ENCODE measurements at places on chromosomes 6 and 20.

- peak; percentile 22 for DNase-seq
Observed at GRCh38 chr20:34190679-34191090, 50.5 kb upstream of the ASIP start.

DNA sequence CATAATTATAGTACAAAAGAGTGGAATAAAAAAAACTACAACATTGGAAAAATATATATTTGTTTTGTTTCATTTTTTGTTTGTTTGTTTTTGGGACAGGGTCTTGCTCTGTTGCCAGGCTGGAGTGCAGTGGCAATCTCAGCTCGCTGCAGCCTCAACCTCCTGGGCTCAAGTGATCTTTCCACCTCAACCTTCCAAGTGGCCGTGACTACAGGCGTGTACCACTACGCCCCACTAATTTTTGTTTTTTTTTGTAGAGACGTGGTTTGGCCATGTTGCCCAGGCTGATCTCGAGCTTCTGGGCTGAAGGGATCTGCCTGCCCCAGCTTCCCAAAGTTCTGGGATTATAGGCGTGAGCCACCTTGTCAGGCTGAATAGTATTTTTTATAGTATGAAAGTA lies 41.4 kb upstream of the SH3BGRL2 start:
- no peak for DNase-seq

- no peak for DNase-seq
Observed at GRCh38 chr20:48051794-48052474, 266.7 kb upstream of the SULF2 start.

GRCh38 chr6:157121897-157122296 lies 201.4 kb downstream of the TMEM242 start:
- no peak for DNase-seq

GRCh38 chr6:347232-347631 lies 44.3 kb upstream of the IRF4 start:
- no peak for DNase-seq

DNA sequence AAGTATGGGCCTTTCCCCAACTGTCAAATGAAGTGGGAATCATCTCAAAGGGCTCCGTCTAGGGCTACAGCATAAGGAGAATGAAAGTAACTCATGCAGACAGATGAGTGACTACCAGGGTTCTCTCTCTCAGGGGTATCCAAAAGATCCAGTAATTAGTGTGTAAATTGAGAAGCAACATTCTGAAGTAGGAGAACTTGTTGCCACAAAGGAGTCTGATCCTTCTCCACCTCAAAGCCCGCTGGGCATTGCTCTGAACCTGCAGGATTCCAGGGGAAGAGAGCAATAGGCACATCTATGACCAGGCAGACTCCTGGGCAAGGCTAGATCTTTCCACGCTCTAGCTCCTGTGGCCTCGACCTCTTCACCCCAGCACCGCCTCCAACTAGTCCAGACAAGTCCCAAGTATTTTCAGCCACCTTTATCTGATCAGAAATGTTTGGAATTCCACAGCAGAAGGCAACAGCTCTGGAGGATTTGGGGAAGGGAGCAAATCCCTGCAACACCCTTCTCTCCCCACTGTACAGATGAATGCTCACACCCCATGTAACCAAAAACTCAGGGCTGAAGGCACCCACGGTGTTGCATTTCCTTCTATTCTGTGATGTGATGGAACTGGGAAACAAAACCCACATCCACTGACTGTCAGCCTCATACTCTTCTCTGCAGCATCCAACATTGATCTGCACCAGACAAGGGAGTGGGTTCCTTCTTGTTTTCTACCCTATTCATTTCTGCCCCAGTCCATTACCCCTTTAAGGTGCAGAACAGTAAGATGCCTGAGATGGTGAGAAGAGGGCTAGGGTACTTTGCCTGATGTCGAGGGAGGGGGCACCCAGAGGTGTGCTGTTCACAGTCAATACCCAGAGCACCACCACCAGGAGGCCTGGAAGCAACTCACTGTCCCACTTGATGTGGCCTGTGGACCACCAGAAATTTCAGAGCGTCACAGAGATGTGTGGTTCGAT lies 41.0 kb downstream of the COX4I2 start:
- no peak for DNase-seq

GRCh38 chr20:50251992-50252511 lies 61.4 kb downstream of the CEBPB start:
- no peak for DNase-seq

DNA sequence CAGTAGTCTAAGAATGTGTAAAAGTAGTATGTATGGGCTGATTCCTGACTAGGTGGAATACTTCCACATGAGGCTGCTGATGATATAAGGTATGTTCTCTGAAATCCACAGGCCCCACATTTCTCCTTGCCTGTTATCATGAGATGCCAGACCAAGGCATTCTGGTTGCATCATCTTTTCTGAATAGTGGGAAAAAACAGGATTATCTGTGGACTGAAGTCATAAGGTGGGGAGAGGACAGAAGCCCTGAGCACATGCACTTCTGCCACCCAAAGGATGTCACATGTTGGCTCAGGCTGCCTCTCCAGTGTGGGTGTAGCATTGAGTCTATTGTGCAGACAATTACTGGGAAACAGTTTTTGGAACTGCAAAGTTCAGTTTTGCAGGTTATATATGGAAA lies 184.5 kb upstream of the RAB32 start:
- DNase-seq: no peak

- DNase-seq: no peak
Observed at GRCh38 chr6:143397227-143398222, 53.0 kb downstream of the ADAT2 start.

DNA sequence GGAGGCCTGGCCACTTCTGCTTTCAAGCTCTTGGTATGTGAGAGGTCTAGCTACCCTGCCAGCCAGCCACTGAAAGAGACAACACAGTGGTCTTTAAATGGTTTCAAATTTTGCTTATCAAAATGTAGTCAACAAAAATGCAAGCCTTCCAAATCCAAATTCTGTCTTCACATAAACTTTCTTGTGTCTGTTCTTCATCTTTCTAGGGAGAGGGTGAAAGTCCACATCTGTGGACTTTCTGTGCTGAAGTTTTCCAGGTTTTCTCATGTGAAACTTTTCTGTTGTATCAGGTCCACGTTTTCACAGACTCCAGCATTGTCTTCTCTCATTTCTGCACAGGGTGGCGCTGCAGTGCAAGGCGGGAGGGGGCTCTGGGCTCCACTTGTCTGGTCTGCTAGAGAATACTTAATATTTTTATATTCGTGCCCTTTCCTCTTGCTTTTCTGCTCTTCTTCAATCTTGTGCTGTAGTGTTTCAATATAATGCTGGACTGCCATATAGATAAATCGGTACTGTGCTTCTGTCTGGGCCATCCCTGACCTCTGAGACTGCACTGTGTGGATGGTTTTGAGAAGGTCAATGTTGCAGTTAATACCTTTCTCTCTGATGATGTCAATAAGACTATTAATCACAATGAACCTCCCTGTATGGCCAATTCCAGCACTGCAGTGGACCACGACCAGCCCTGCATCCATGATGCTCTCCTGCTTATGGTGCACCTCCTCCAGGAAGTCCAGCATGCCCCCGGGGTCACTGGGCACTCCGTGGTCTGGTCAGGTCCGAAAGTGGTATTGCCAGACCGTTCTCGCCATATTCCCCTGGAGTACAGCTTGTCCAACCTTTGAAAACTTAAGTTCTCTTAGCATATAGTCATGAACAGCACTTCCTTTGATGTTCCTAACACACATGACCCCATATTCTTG lies 161.6 kb upstream of the TNFAIP3 start:
- DNase-seq: peak; percentile 60

DNA sequence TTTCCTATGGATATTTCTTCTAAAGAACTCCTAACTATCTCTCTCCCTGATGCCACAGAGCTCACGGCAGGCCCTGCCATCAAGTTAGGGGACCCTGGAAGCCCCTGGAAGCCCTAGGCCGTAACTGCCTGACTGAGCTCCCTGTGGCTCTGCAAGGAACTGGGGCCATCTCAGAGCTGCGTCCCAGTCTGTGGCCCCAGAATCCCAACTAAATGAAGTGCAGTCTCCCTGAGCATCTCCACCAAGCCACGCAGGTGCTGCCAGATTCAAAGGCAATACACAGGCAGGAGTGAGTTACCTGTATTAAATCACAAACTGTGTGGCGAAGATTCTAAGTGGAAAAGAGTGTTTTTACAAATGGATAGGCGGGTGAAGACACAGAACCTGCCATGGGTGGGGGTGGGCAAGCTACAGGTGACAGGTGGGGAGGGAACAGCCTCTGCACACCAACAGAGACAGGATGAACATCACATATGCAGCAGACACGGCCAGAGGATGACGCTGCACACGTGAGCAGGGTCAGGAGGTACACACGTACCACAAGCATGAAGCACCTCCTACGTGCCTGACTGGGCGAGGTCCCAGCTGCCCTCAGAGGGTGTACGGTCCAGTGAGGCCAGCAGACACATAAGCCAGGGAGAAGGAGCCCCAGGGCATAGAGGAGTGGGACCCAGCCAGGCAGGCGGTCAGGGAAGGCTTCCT lies 358.5 kb downstream of the ZFAND3 start:
- no peak for DNase-seq

DNA sequence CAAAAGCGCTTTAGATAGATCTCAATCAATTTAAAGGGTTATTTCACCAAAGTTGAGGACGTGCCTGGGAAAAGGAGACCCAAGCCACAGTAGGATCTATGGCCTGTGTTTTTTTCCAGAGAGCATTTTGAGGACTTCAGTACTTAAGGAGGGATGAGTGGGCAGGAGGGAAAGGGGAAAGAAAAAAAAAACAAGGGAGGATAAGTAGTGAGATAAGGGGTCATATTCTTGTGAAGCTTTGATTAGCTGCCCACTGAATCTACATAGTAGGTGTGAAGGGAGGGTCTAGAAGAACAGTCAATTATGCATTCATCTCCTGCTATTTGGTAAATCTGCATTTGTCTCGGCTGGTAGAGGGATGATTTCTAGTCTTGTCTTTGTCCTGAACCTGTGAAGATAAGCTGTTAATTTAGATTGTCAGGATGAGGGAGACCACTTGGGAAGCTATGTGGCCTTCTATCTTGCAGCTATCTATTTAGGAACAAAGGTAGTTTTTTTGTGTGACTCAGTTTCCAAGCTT lies 48.4 kb downstream of the CLVS2 start:
- no peak for DNase-seq

GRCh38 chr6:77034161-77034560 lies 429.1 kb downstream of the HTR1B start:
- DNase-seq: no peak

- no peak for DNase-seq
Observed at GRCh38 chr20:54477191-54477955, 2.0 kb downstream of the DOK5 start.

DNA sequence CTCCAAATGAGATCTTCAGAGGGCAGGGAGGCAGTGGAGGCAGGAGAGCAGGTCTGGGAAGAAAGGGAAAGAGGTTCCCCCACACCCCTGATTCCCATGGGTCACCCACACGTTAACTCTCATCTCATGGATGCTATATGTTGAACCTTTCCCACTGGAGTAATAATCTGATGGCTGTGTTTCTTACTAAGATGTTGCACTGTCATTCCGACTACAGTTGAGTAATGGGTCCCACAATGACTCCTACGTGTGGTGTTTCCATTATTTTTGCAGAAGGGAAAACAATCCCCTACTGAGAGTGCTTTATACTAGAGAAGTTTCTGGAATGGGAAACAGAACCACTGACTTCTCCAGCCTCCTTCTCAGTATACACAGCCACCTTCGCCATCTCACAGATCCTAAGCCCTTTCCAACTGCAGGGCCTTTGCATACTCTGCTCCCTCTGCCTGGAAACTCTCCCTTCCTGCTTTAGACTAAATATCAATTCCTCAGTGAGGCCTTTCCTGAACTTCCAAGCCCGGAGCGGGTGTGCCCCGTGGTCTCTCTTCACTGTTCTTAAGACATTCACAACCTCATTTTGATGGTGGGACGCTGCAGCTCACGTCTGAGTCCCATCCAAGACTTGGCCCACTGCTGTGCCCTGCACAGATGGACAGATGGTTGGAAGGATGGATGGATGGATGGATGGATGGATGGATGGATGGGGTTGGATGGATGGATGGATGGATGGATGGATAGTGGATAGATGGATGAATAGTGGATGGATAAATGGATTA lies 238.6 kb upstream of the PMEPA1 start:
- DNase-seq: no peak

GRCh38 chr20:8912731-8913130 lies 156.2 kb upstream of the PLCB4 start:
- DNase-seq: no peak

DNA sequence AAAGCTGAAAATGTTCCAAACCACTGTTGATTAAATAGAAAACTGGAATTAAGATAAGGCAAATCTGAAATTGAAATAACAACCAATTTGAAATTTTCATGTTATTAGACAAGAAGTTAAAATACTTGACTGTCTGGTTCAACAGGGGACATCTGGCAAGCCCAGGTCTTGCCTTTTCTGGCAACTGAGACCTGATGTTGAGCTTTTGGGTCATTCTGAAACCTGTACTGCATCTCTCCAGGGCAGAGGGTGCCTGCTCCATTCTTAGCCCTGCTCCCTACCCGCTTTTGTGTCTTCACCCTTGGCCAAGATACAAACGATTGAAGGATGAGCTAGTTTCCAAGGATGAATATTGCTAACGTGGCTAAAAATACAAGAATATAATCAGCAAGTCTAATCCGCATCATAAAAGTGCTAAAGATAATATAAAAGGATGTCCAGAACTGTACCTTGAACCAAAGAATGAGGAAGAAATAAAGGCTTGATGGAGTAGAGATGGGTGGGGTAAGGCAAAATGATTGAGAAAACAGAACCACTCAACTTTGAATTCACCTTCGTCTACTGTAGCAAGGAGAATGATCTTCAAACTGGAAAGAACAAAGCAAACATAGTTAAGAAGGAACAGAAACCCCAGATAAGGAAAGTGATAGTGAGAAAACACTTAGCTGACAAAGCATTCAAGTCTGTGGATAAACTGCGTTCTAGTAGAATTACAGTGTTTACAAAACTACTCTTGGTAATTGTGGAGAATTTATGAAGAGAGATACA lies 109.8 kb upstream of the MAN1A1 start:
- DNase-seq: no peak

GRCh38 chr6:140636908-140637402 lies 1262.5 kb upstream of the CITED2 start:
- no peak for DNase-seq

GRCh38 chr6:5660772-5661171 lies 346.0 kb downstream of the NRN1 start:
- no peak for DNase-seq

GRCh38 chr20:62875419-62876361 lies 14.1 kb upstream of the TCFL5 start:
- DNase-seq: no peak

DNA sequence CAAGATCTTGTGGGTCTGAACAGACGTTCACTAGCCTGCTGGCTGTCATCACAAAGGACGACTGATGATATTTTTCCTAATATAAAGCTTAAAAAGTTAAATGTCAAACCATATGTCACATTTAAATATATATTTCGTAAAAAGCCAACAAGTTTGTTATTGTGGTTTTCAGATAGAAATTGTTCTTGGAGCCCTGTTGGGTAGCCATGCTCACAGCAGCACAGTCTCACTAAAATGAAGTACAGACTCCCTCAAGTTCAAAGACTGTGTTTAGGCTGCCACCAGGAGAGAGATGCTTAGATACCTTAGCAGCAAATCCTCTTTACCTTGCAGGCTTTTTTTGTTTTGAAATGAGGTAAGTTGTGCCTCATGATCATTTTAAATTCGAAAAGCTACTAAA lies 17.8 kb downstream of the EEF1E1 start:
- DNase-seq: no peak

- no peak for DNase-seq
Observed at GRCh38 chr6:120290964-120291363, 941.4 kb upstream of the MAN1A1 start.
